GM23248 (cell line): ENCODE measurements at places on chromosomes 6 and 20. TPM values are rescaled to one million over a fixed set of nuclear protein-coding genes. Genes with fewer than 3 reads are reported as not detected.

GRCh38 chr6:141303907-141304306 is 828.8 kb upstream of the GJE1 start:
- DNase-seq = no peak

DNA sequence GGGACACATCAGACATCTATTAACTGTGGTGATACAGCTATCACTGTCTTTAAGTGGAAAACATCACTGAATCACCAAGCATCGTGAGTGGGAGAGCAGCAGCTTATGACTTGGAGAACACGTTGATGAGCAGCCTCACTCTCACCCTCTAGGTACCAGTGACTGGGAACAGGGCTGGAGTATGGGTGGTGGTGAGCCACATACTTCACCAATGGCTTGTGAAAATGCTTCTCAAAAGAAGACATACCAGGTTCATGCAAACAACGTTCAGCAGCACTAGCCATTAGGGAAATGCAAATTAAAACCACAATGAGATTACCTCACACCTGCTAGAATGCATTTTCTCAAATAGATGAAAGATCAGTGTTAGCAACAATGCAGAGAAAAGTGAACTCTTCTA is 25.3 kb downstream of the SNX5 start:
- no peak for DNase-seq

The GRIK2 gene
- polyA plus RNA-seq = 0.99 and 1.4 TPM in 2 replicates

The SMLR1 gene
- not detected in 2 replicates for polyA plus RNA-seq

The PAK5 gene
- polyA plus RNA-seq = not detected in 2 replicates

DNA sequence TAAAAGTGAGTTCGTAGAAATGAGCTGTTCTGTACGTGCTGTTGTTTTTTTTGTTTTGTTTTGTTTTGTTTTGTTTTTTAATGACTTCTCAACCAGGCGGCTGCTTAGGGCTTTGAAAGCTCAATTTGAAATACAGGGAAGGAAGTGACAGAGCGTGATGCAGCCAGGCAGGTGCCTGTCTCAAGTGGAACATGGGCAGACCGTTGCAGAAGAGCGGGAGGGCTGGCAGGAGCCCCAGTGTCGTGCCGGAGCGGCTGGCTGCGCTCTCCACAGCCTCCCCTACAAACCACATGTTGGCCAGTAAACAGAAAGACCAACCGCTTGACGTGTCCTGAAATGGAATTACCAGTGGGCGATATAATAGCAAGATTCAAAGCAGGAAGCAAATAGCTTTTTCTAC is 164.9 kb upstream of the RREB1 start:
- DNase-seq = peak; percentile 73

GRCh38 chr6:46002264-46002663 is 13.4 kb downstream of the CLIC5 start:
- DNase-seq = no peak

- DNase-seq = no peak
These were observed 670.6 kb downstream of the DHX35 start for GRCh38 chr20:39632757-39633156.

The FOXS1 gene
- not detected in 2 replicates for polyA plus RNA-seq

DNA sequence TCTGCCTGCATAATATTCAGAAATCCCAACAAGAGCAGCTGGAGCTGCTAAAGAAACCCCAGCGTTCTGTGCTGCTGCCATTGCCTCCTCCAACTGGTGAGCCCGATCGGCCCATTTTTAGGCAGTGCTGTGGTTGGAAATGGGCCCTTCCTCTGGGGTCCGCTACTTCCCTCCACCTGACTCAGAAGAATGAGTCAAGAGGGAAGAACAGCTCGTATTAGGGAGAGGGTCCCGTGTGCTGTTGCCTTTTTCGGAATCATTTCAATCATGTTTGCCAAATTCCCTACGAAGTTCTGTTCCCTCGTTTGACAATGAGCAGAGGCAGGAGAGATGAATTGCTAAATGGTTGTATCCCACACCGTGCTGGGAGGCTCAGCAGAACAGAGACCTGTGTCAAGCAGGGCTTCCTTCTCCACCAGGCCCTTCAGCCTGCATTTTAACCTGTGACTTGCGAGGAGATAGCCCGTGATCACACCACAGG is 38.4 kb downstream of the THBS2 start:
- DNase-seq = peak; percentile 48

DNA sequence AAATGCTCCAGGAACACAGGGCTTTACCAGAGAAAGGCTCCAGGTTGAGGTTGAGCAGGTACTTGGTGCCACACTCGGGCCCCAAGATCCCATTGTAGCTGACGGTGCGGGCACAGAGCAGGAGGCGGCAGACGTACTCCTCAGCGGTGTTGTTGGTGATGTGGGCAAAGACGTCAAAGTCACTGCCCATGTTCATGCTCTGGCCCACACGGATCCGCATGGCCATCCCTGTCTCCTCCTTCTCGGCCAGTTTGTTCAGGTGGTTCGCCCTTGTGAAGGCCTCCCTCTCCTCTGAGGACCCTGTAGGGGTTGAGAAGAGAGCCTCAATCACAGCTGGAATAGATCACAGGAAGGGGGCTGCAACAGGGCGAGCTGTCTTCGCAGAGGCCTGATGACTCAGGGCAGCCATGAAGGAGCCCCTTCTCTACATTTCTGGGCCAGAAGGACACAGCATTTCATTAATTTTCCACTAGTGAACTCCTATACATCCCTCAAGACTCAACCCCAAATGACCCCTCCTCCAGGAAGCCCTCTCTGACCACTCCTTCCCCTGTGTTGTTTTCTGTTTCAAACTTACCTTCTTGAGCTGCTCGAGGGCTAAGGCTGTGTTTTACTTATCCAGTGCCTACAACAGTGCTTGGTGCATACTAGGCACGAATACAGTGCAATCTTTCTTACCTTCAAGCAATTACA is 26.8 kb downstream of the TGM2 start:
- DNase-seq = no peak

DNA sequence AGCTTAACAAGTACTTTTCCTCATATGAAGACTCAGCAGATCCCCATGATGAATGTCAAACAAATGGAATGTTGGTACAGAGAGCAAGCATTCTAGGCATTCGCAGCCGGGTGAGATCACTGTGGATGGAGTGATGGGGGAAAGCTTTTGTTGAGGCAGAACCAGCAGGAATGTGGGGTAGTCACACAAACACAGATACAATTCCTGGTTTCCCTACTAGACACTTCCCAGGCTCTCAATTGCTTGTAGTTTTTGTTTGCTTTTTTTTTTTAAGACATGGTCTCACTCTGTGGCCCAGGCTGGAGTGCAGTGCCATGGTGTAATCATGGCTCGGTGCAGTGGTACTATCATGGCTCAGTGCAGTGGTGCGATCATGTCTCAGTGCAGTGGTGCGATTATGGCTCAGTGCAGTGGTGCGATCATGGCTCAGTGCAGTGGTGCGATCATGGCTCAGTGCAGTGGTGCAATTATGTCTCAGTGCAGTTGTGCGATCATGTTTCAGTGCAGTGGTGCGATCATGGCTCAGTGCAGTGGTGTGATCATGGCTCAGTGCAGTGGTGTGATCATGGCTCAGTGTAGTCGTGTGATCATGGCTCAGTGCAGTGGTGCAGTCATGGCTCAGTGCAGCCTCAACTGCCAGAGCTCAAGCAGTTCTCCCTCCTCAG is 15.4 kb upstream of the IER3 start:
- DNase-seq = peak; percentile 96

DNA sequence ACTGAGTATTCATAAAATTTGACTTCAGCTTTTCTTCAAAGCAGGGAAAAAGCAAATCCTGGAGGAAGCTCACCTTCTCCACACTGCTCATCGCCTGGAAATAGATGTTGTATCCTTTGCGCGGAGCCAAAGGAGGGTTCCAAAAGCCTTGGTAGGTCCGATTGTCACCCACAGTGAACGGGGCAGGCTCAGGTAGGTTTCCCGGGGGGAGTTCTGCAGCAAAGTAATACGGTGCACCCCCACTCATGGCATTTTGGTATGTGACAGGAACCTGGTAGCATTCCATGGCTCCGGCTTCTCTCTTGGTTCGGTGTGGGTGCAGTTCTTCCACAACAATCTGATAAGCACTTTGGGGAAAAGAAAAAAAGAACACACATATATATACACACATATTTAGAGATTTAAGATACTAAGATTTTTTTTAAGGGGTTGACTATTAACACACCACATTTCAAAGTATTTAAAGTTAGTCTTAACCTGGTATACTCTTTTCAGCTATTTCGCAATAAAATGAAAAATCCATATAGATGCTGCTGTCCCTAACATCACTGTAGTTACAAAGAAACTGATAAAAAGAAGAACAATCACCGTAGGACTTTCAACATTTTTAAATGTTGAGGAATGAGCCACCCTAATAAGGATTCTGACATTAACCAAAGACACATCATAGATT is 166.7 kb upstream of the THEMIS start:
- DNase-seq = no peak

The CRISP2 gene
- not detected in 2 replicates for polyA plus RNA-seq

DNA sequence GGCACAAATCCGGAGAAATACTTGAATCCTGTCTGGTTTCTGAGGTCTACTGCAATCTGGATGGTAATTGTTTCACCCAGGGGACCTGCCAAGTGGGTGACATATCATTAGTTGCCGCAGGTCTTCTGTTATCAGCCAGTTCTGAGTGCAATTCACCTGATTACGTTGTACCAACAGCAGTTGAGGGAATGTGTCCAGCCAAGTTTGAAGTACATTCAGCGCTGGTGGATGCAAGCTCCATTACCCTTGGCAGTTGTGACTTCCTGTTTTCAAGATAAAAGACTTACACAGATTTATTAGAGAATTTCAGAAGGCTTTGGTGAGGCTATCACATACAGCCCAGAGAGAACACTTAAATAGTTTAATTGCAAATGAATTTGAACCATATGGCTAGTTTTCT is 42.8 kb downstream of the FNDC1 start:
- no peak for DNase-seq

DNA sequence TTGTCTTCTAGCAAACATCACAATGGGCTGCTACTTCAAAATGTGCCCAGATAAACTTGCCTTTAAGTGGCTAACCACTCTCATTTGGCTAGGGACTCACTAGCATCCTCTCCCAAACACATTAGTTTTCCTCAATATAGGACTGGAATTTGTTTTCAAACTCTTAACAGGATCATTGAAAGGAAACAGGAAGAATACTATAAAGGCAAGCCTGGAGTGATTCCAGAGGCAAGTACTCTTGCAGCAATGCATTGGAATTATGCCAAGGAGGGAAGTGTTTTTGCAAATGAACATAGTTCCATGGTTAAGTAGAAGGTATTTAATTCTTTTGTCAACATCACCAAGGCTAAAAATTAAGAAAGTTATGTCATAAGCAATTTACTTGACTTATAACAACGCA is 12.2 kb downstream of the EPHA7 start:
- DNase-seq = no peak

GRCh38 chr20:387520-387919 is 7.0 kb downstream of the TRIB3 start:
- no peak for DNase-seq

The CD2AP gene
- polyA plus RNA-seq = 12.3 and 13.2 TPM in 2 replicates

GRCh38 chr20:24723186-24723585 is 225.9 kb upstream of the CST7 start:
- DNase-seq = no peak

The ZFP64 gene
- polyA plus RNA-seq = 14.3 and 15.0 TPM in 2 replicates

- peak; percentile 19 for DNase-seq
These were observed 214.7 kb downstream of the TFAP2C start for GRCh38 chr20:56843817-56844216.

The TMEM170B gene
- polyA plus RNA-seq = 0.14 TPM in 2 replicates

- no peak for DNase-seq
These were observed 95.8 kb downstream of the RNF182 start for GRCh38 chr6:14020551-14020950.

The GSTA1 gene
- 0.45 and 1.1 TPM in 2 replicates for polyA plus RNA-seq

The FERMT1 gene
- polyA plus RNA-seq = 1.2 and 2.1 TPM in 2 replicates

GRCh38 chr6:72621291-72622093 is at the start of gene KCNQ5:
TSS of gene KCNQ5 (plus strand) at chr6:72622064.
- peak; percentile 67 for DNase-seq

GRCh38 chr20:60254901-60255411 is 296.7 kb downstream of the CDH26 start:
- peak; percentile 81 for DNase-seq

The GNL1 gene
- 72.1 and 78.9 TPM in 2 replicates for polyA plus RNA-seq

- peak; percentile 27 for DNase-seq
These were observed 355.9 kb downstream of the BTBD9 start for GRCh38 chr6:38283734-38284362.

DNA sequence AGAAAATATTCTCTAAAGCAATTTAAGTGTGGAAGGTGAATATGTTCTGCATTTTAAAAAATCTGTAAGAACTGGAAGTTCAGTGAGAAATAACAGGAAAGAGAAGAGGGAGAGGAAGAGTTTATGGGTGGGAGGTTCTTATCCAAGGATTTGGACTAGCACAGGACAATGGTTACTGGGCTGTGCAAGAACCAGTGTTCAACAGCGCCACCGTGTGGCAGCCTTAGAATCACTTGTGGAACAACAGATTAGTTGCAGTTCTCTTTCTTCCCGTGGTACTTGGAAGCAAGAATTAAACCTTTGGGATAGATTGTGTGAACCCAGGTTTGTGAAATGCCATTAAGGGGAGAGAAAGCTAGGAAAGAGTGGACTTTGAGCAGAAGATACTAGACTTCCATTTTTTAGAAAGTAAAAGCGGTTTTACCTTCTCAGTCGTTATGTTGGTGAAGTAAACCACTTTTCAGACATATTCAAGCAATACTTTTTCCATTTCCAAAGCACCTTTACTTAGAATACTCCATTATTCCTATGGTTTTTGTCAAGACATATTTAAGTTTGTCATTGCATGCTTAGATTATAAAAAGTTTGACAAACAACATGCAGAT is 436.7 kb downstream of the RNF144B start:
- peak; percentile 3 for DNase-seq

DNA sequence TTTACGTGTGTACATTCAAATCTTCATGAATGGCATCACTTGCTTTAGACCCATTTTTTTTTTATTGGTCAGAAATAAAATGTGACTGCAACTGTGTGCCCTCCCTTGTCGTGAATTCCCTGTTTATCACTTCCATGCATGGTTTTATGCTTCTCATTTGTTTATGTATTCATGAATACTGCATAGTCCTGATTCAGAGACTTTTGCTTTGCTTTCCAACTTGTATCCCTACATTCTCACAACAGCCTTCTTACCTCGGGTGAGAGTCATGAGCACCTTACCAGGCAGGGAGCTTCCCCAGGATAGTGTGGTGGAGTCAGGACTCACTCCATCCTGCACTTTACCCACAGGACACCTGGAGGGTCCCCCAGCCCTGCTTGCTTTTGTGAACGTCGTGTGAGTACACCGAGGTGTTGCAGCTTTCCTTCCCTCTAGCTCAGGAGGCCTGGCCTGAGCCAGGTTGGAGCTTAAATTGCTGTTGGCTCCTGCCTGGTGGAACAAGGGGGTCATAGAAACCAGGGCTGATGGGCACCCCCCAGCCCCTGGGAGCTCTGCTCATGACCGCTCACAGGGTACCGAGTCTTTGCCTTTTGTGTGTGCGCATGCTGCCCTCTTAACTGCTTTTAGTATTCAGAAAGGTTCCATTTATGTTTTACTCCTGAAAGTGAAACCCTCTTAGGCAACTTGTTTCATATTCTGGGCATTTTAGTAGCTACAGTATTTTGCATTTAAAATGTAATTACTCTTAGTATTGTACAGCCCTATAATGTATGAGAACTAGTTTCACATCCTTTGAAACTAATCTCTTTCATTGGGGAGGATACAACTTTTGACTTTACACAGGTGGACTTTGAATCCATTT is 66.0 kb downstream of the CDS2 start:
- no peak for DNase-seq

- no peak for DNase-seq
These were observed 134.6 kb downstream of the CEBPB start for GRCh38 chr20:50325215-50325614.
